ENCODE measurements at places on chromosomes 6 and 20. TPM values are rescaled to one million over a fixed set of nuclear protein-coding genes. Genes with fewer than 3 reads are reported as not detected.

DNA sequence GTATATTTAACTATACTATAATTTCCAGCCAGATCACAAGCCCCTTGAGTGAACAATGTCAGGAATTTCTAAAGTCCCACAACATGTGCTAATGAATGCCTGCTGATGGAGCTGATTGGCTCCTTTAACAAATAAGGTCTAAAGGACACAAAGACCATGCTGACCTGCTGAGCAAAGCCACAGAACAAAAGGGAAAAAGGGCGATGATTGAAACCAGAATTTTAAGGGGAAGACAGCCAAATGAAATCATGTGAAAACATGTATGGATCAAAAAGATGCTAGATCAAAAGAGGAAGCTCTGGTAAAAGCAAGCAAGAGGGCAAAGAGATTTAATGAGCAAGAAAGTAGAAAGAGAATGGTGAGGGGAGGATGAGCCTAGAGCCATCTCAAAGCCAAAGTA is 105.6 kb downstream of the DCDC2 start:
- H3K27me3 ChIP-seq, result no peaks in the 10 kb centered on the region
- H3K4me1 ChIP-seq, result no peaks in the 10 kb centered on the region
- H3K27ac ChIP-seq, result no peak overlapping the region
- no peaks in the 10 kb centered on the region for H3K36me3 ChIP-seq

CAGE1 gene
- not detected for total RNA-seq

GRCh38 chr6:5809450-5809849 is 197.3 kb downstream of the NRN1 start:
- no peak for DNase-seq
- H3K27me3 ChIP-seq, result no peaks in the 10 kb centered on the region
- H3K27ac ChIP-seq, result no peak overlapping the region
- H3K4me1 ChIP-seq, result no peaks in the 10 kb centered on the region
- H3K4me3 ChIP-seq, result no peak overlapping the region

DNA sequence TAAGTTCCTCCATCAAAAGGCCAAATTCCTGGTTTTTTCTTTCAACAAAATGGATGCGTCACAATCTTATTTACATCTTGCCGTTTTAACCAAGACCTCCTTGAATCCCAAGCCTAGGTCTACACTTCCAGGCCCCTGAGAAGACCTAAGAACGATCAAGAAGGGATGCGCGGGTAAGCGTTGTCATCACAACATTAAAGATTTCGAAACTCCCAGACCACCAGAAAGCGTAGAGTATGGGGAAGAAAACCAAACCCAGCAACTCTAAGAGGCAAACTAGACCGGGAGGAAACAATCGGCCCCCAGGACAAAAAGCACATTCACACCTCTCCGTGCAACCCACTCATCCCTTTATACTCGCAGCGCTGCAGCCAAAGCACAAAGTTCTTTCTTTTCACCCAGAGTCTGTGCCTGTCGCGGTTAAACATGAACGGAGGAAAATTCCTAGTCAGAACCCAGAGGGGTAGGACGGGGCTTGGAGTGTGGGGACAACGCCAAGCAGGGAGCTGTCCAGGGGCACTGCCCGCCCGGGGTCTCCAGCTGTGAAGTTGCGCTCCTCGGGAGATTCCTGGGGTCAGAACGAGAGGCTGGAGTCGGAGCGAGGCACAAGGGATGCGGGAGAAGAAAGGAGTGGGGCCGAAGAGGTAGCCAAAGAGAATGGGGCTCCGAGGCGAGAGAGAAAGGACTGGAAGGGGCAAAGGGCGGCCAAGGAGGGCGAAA is 725 bp downstream of the OSER1 start:
- DNase-seq, result no peak
- peak overlapping the region; percentile 70 for H3K4me3 ChIP-seq
- H3K36me3 ChIP-seq, result no peaks in the 10 kb centered on the region

DNA sequence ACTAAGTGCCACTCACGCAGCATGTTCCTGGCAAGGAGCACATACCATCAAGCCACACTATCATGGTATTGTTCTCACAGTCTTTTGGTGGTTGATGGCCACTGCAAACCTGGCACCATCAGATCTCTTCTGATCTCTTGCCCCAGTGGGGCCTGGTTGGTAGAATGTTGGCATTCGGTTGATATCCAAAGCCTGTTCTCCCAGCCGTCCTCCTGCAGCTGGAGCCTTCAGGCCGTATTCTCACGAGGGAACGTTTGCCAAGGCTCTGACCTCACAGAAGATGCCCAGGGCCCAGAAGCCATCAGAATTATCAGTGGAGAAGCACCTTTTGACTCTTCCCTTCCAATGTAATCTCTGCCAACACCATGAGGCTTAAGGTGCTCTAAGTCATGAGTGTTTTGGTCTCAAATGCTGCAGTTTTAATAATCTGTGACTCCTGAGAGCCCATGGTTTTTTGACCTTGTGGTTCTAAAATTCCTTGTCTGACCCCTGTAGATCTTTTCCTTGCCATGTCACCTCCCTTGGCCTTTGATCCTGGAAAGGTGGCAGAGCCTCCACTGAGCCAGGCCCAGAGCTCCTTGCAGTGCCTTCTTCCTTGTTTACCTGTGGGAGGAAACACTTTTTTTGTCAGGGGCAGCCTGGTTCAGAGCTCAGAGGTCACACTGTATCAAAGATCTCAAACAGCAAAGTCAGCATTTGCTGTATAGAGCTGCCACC is 27.8 kb downstream of the POFUT1 start:
- H3K4me1 ChIP-seq, result no peaks in the 10 kb centered on the region
- H3K36me3 ChIP-seq, result no peaks in the 10 kb centered on the region

- H3K27ac ChIP-seq, result no peak overlapping the region
- no peaks in the 10 kb centered on the region for H3K27me3 ChIP-seq
- no peaks in the 10 kb centered on the region for H3K36me3 ChIP-seq
- peaks cover 1% of the 10 kb centered on the region for H3K4me1 ChIP-seq
- no peak overlapping the region for H3K4me3 ChIP-seq
- no peak for DNase-seq
These were observed 45.1 kb downstream of the TMEM242 start for GRCh38 chr6:157278171-157278570.

DNA sequence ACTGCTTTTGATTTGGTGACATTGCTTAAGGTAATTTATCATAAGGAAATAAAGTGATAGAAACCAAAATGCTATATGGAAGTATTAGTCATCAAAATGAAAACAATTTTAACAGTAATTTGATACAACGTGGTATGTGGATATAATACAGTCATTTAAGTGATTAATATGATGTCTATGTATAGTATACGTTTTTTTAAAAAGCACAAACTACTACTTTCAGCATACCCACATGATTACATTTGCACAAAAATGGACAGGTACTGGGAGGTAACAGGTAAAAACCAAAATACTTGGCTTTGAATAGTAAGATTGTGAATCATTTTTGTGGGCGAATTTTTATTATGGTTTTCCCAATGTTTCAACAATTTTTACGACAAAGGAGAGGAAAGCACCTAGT is 97.6 kb downstream of the OGFRL1 start:
- no peaks in the 10 kb centered on the region for H3K27me3 ChIP-seq
- no peak overlapping the region for H3K27ac ChIP-seq
- no peaks in the 10 kb centered on the region for H3K36me3 ChIP-seq
- no peak overlapping the region for H3K4me3 ChIP-seq

DNA sequence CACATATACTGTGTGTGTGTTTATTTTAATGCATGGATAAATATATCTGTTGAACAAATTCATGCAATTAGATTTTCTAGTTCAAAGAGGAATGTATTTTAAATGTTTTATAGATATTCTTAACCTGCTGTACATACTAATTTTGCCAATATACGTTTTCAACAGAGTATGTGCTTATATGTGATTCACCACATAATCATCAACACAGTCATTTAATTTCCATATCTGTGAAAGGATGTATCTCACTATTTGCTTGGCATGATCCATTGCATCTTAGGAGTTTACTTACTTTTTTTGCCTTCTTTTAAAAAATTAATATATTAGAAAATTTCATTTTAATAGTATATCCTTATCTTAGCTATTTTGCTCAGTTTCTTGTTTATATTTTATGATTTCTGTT is 902.3 kb upstream of the CITED2 start:
- DNase-seq, result no peak
- H3K27ac ChIP-seq, result no peak overlapping the region
- no peaks in the 10 kb centered on the region for H3K27me3 ChIP-seq
- H3K36me3 ChIP-seq, result no peaks in the 10 kb centered on the region
- no peaks in the 10 kb centered on the region for H3K4me1 ChIP-seq

DNA sequence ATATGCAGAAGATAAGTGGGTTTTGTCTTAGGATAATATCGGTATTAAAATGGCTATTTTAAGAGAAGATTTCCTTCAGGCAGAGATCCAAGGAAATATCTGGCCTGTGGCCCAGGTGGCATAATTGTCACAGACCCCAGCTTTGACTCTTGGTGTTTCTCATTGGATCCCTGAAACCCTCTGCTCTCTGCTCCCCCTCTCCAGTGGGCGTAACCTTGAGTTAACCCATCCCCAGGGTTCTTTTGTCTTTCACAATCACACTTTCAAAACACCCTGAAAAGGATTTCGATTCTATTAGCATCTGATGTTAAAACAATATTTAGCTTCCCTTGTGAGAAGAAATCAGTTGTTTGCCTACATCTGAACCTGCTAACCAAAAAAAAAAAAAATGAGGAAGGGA is 7.2 kb downstream of the SSTR4 start:
- no peak for DNase-seq
- H3K4me1 ChIP-seq, result no peaks in the 10 kb centered on the region
- H3K36me3 ChIP-seq, result no peaks in the 10 kb centered on the region

Measured in ovary (tissue), 10 donors.